Suppressor macrophage (primary cell): ENCODE measurements at places on chromosomes 5 and 9.

DNA sequence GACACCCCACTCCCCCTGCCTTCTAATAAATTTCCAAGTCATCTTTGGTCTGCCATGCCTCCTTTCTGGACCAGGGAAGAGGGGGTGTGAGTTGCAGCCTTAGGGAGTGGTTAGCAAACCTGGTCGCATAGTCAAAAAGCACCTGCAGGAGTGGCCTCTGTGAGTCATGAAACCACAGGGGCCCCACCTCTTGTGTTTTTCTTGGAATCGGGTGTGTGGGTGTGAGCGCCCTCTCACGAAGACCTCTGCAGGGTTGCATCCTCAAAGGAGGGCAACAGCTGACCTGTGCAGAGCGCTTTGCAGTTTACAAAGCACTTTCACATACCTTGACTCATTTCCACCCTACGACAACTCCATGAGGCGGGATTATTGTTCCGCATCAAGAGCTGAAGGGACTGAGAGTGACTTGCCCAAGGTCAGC lies 36.8 kb upstream of the TEX48 start:
- DNase-seq = no peak

- DNase-seq = no peak
Observed at GRCh38 chr5:138444078-138444773, 5.4 kb downstream of the REEP2 start.

GRCh38 chr5:41425736-41426135 lies 84.7 kb downstream of the PLCXD3 start:
- no peak for DNase-seq

DNA sequence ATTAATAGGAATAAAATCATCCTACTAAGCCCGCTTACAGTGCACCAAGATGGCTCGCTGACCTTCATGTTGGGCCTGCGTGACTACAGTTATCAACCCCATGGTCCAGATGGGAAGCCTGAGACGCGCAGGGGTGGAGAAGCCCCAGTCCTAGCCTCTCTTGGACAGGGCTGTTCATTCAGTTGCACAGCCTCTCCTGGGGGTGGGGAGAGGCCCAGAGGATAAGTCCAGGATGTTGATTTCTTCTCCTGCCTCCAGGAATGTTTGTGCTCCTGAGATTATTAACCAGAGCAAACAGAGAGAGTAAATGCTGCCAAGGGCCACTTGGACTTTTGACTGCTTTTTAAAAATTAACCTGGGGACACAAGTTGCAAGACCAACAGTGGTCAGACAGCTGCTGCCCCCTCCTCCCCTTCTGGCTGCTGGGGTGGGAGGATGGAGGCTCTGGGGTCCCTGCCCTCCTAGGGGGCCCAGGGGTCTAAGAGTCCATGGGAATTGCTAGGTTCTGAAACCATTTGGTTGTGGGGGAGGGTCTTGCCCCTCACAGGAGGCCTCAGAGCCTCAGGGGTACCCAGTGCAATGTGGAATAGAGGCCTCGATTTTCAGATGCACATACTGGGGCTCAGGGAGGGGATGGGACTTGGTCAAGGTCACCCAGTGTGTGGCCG lies 2.8 kb upstream of the AMBP start:
- no peak for DNase-seq

GRCh38 chr5:20618340-20618739 lies 630.3 kb upstream of the CDH18 start:
- no peak for DNase-seq

DNA sequence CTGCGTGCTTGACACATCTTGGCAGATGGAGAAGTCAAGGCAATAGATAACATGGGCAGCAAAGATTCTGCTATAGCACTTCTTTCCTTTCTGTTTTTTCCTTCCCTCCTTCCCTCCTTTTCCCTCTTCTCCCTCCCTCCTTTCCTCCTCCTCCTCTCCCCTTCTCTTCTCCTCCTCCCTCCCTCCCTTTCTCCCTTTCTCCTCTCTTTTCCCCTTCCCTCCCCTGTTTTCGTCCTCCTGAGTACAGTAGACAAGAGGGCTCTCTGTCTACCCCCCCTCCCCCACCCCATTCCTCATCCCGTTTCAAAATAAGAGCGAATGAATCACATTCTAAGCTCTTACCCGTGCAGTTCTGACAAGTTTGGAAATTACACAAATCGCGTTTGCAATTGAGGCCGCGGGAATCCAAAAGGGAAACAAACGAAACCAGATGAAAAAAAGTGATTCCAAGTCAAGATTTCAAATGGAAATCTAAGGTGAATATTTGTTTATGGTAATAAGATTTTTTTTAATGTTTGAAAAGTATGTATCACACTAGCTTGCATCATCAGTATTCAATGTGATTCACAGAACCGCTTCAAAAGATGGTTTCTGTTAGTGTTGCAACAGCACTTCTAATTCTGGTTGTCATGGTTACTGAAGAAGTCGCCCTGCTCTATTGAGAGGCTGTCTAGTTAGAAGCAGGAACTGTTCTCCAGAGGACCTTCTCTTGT lies 1.3 kb downstream of the NIM1K start:
- peak; percentile 62 for DNase-seq

DNA sequence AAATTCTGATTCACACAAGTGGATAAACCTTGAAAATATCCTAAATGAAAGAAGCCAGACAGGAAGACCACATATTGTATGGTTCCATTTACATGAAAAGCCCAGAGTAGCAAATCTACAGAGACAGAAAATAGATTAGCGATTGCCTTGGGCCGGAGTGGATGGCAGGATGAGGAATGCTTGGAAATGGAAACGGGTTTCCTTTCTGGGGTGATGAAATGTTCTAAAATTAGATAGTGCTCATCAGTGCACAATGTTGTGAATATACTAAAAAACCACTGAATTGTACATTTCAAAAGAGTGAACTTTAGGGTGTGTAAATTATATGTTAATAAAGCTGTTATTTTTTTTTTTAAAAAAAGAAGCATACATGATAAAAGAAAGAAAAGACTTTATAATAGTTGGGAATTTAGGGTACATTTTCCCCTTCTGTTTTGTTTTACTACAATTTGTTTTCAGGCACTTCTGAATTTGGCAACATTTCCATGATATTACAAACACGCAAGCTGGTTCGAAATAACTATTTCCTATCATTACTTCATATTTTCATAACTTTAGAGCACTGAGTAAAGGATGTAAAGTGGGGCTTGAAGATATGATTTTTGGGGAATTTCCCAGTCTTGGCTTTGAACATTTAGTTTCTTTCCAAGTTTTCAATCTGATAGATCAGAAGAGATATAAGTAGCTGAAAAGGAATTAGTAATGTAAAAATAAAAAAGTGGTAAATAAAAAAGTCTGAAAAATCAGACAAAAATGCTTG lies 23.9 kb downstream of the SLC35A4 start:
- peak; percentile 70 for DNase-seq

- no peak for DNase-seq
Observed at GRCh38 chr5:107072440-107072839, 598.3 kb downstream of the EFNA5 start.

DNA sequence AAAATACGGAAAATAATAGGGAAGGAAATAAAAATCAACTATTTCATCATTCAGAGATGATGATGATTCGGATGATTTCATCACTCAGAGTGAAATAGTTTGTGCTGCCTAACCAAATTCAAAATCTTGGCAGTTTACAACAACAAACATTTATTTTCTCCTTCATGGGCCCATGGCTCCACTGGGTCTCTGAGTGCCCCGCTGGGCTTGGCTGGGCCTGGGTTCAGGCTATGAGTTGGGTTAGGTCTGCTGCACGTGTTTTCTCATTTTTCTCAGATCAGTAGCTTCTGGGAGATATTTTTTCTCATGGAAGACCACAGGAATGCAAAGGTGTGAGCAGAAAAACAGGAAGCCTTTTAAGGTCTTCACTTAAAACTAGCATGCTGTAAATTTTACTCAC lies 24.0 kb upstream of the F2RL1 start:
- peak; percentile 49 for DNase-seq

- DNase-seq = peak; percentile 52
Observed at GRCh38 chr9:89444925-89445765, 52.8 kb downstream of the SEMA4D start.

- DNase-seq = peak; percentile 98
Observed at GRCh38 chr9:128072144-128073021, 4.4 kb downstream of the SLC25A25 start.

DNA sequence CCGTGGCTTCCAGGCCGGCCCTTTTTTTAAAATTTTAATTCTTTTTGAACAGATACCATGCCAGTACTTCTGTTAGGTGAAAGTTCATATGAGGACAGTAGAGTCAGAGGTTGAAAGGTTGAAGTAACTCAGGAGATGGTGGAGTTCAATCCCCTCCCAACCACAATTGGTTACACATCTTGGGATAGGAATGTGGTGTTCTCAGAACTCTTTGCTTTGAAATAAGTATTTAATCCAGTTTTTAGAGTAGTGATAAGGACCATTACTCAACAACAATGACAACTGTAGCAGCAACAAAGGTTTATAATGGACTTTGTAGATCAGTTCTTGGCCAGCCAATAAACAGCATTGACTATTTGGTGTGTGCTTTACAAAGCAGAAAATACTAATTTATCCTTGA lies 116.0 kb downstream of the ARHGAP26 start:
- DNase-seq = no peak

GRCh38 chr9:109734814-109735213 lies 45.2 kb upstream of the PALM2AKAP2 start:
- DNase-seq = no peak

GRCh38 chr5:3601061-3601710 lies 5.6 kb downstream of the IRX1 start:
- no peak for DNase-seq

- no peak for DNase-seq
Observed at GRCh38 chr5:118952992-118953651, 35.2 kb downstream of the DTWD2 start.

- DNase-seq = no peak
Observed at GRCh38 chr9:137455359-137455991, 3.7 kb downstream of the NSMF start.

DNA sequence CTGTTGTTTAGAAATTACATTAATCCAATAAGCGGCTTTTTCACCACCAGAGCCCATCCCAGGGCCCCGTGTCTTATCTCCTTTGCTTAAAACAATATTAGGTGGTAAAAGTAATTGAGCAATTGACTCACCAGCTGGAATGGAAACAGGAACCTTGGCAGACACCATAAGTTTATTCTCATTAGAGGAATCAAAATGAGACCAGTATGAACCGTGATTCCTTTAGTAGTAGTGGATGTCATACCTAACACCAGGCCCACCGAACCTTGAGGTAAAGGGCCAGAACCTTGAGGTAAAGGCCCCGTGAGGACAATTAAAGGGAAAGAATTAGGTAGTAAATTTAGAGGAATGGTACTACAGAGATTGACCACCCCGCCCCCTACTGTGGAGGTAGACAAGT lies 16.5 kb downstream of the HSDL2 start:
- no peak for DNase-seq

- no peak for DNase-seq
Observed at GRCh38 chr5:137731176-137731575, 4.7 kb downstream of the KLHL3 start.

DNA sequence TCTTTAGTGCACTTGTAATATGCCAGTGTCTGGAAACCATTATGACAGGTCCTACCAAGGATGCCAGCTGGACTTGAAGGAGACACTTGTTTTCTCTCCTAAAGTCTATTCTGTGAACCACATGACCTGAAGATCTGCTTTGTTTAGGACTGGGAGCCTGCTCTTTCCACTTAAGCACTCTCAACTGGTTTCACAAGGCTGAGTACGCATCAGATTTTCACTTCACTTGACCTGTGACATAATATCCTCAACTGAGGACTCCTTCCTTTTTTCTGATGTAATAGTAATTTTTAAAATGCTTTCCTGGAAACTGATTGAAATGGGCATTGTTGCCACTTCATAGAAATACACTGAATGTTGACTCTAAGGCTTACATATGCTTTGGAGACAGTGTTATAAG lies 52.2 kb downstream of the PDE8B start:
- peak; percentile 52 for DNase-seq

- peak; percentile 72 for DNase-seq
Observed at GRCh38 chr9:113955076-113955752, 79.1 kb downstream of the ZNF618 start.

- DNase-seq = no peak
Observed at GRCh38 chr5:16957304-16958196, 21.5 kb upstream of the MYO10 start.

DNA sequence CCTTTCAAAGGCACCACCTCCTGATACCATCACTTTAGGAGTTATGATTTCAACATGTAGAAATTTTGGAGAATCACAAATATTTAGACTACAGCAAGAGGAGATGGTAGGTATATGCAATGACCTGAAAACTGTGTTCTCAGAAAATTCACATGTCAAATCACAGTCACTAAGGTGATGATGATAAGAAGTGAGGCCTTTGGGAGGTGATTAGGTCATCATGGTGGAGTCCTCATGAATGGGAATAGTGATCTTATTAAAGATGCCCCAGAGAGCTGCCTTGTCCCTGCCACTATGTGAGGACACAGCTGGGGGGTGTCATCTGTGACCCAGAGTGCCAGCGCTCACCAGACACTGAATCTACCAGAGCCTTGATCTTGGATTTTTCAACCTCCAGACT lies 513.5 kb upstream of the TUSC1 start:
- DNase-seq = no peak

GRCh38 chr5:174293481-174293880 lies 248.0 kb downstream of the NSG2 start:
- DNase-seq = no peak
